ENCODE measurements at places on chromosomes 1 and 21.

DNA sequence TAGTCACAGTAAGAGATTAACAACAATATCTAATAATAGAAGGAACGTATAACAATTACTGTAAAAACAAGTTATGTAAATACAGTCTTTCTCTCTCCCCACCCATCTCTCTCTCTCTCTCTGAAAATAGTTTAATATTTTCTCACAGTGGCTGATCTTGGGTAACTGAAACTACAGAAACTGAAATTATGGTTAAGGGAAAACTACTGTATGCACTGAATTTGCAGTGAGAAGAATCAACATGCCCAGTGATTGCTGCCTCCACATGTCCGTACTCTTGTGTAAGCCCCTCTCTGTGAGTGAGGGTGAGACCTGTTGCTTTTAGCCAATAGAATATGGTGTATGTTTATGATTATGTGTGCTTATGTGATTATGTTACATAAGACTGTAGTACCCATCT, 1.6 kb downstream of the KRTAP6-1 start:
- no peak for DNase-seq

DNA sequence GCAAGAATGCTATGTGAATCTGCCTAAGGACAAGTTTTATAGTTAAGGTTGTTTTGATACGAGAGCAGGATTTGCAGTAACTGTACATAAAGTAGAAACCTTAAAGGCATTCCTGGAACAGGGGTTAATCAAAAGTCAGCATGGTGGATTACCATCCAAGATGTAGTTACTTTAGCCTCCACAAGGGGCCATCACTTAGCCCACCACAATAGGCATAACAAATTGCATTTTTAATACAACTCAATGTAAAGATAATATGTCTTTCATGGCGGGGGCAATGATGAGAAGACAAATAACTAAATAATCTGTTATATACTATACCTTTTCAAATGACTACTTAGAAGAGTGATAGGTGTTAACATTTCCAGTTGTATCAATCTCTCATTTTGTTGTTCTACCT, 611.2 kb upstream of the ADGRL4 start:
- DNase-seq = no peak

DNA sequence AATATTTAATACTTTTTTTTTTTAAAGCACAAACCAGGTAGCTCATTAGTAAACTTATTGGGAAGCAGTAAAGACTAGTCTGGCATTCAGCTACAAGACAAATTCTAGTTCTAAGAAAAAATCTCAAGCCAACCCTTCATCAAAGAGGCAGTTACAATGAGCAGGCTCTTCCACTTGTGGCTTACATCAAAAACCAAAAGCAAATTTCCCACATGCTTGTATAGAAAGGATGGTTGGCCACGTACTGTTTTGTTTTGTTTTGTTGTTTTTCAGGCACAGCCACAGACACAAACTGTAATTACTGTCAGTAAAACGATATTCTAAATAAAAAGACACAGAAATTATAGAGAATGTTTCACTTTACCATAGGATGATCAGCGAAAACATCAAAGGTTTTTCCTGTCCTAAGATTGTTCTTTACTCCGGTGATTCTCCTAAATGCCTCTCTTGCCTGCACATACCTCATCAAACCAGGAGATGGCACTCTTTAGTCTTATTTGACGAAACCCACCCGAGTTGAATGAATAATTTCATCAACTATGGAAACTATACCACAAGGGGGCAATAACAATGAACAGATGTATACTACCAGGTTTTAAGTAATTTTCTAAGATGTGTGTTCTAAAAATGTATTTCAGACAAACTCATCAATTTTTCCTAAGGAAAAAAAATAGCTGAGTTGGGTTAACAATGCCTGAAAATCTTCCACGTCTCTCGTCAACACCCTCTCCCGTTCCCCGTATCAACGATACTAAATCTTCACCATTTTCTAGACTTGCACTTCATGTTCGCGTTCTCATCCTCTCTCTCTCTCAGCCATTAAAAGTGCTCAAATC, 26.9 kb downstream of the RPL5 start:
- peak; percentile 42 for DNase-seq

DNA sequence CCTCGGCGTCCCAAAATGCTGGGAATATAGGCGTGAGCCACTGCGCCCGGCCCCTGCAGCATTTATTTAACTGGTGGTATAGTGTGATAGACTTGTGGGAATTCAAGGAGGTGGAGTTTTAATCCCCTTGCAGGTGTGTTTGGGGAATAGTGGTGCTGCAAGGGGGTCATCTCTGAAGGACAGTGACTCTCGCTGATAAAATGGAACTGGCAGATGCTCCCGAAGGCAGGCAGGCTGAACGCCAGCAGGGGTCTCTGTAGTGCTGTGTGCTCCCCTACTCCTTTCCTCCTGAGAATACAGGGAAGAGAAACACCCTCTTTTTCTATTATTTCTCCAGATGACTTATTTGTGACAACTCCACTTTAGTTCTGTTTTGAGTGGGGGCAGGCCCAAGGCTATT, 4.0 kb downstream of the OSCP1 start:
- DNase-seq = no peak

- no peak for DNase-seq
These were observed 5.3 kb upstream of the CD55 start for GRCh38 chr1:207316141-207316540.

- no peak for DNase-seq
These were observed 21.9 kb downstream of the SYT2 start for GRCh38 chr1:202688401-202688800.

DNA sequence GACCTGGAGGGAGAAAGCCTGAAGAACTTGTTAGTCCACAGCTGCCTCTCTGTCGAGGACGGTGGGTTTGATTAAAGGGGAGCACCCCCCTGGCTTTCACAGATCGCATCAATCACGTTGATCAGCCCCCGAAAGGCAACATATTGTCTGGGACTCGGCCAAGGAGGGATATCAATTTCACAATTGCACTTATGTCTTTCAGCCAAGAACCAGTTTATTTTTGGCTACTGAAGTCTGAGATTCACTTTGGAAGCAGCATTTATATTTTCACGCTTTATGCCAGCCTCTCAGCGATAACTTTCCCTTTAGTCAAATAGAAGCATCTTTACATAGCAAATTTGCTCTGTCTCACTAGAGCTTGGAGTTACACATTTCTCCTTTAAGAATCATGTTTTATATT, 253.2 kb upstream of the RRP15 start:
- no peak for DNase-seq

GRCh38 chr1:12424087-12424529, 193.9 kb downstream of the DHRS3 start:
- no peak for DNase-seq

DNA sequence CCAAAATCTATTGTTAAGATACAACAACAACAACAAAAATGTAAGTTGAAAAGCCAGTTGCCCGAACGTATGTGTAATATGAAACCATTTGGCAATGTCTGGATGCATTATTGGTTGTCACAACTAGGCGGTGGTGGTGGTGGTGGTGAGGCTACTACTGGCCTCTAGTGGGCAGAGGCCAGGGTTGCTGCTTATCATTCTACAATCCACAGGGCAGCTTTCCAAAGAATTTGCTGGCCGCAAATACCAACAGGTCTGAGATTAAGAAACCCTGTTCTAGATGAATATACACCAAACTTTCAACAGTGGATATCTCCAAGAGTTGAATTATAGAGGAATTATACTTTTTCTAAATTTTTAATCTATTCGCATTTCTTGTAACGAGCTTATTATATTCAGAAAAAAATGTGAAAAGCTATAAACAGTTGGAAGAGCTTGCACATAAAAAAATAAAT, 26.8 kb upstream of the ZNF697 start:
- no peak for DNase-seq

GRCh38 chr1:233337505-233337904, 10.0 kb downstream of the MAP3K21 start:
- no peak for DNase-seq

DNA sequence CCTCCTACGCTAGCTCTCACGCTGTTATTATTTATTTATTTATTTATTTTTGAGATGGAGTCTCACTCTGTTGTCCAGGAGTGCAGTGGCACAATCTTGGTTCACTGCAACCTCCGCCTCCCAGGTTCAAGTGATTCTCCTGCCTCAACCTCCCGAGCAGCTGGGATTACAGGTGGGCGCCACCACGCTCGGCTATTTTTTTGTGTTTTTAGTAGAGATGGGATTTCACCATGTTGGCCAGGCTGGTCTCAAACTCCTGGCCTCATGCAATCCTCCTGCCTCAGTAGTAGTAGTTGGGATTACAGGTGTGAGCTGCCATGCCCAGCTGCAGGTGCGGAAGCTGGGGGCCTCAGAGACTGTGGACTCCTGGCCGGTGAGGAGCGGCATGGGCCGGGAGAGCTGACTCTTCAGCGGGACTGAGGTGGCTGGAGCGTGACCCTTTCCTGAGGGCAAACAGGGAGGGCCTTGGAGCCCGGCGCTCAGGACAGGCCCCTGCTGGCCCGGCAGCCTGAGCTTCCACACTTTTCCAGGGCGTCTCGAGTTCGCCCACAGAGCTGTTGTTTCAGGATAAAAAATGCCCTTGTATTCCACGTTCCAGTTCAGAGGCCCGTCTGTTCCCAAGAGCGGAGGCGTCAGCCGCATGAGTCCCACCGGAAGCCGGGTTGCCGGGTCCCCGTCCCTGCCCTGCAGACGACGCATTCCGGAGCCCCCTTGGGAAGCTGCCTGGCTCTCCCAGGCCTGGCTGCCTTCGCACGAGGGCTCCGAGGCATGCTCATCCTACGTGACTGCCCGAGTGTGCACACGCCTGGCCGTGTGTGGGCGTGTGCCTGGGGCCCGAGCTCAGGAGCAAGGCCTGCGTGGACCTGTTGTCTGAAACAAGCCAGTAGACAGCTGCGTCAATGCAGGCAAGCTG, 126.2 kb downstream of the SIK1 start:
- DNase-seq = no peak

GRCh38 chr1:240635466-240636256, 23.7 kb upstream of the GREM2 start:
- no peak for DNase-seq

- no peak for DNase-seq
These were observed 84.5 kb upstream of the RGS4 start for GRCh38 chr1:162984699-162985098.

GRCh38 chr1:115506924-115507589, 134.7 kb upstream of the VANGL1 start:
- no peak for DNase-seq

- DNase-seq = no peak
These were observed 16.7 kb downstream of the PRDM16 start for GRCh38 chr1:3085721-3086120.

GRCh38 chr21:37800456-37801061, 115.7 kb downstream of the KCNJ6 start:
- no peak for DNase-seq

DNA sequence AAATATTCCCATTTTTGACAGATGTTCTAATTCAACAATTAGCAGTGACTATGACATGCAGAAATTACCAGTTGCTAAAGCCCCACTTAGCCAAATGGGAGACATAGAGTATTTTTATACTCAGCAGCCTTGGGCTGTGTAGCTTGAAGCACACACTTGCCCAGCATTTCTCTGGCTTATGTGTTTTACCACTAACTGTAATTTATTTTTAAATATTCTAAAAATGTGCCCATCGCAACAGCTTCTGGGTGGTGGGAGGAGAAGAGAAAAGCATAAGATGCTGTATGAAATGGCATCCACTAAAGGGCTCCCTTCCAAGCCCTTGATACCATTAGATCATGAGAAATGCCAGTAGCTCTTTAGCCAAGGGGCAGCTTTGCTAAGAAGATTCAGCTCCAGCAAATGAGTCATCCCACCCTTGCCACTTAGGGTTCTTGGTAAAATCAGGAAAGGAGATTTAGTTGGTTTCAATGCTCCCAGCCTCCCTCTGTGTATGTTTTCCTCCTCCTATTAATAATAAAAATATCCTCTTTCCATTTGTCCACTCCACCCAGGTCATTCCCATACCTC, 462.7 kb upstream of the DEPDC1 start:
- DNase-seq = no peak

DNA sequence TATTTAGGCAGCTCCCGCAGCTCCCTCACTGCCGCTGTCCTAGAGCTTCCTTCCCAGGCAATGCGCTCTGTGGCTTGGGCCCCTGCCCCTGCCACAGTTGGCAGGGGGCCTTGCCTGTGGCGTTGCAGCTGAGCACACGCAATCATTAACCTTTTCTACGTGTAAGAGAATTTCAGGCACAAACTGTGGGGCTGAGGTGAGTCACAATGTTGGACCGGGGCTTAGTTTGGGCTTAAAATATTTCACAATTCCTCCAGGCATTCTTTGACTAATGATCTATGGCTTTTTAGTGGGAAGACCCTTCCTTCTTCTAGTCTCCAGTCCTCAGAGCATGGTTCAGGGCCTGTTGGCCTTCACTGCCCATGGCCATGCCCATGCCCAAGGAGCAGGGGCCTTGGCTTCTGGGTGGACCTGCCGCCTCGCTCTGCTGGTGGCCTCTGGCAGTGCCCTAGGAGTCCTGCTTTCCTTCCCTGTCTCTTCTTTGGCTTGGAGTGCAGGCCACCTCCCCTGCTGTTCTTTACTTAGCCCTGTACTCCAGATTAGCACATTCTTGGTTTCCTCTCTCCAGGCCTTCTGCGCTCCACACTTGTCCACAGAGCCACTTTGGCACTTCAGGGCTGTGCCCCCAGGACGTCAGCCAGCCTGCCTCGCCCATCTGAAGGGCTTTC, 39.2 kb downstream of the MAPKAPK2 start:
- DNase-seq = no peak

DNA sequence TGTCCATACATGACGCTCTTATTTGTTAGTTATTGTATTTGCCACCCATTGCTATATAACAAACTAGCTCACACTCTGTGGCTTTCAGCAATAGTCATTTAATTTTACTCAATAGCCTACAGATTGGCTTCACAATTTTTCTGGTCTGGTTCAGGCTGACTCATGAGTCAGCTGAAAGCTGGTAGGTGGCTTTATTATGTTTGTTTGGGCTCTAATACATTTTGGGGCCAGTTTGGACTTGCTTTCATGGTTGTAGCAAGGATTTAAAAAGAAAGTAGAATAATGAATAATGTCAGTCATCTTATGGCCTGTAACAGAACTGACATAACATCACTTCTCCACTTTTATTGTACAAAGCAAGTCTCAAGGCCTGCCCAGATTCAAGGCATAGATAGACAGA, 338.7 kb downstream of the LRRIQ3 start:
- DNase-seq = no peak

- no peak for DNase-seq
These were observed 104.1 kb downstream of the KCNN3 start for GRCh38 chr1:154765970-154766369.

- DNase-seq = no peak
These were observed 37.0 kb downstream of the IL6R start for GRCh38 chr1:154442006-154442740.

- peak; percentile 42 for DNase-seq
These were observed 54.1 kb downstream of the KCNJ15 start for GRCh38 chr21:38310646-38311485.

DNA sequence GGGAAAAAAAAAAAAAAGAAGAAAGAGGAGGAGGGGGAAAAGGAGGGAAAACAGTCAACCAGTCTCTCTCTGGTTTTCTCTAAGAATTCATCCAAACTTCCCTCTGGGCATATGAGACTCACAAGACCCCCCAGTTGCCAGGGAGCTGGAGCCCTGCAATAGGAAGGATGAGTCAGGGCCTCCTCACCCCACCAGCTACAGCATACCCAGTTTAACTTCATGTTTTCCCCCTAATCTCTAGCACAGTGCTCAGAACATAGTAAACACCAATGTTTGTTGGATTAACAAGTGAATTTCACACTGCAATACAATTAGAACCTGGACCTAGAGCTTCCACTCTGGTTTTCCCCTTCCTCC, 7.8 kb downstream of the F11R start:
- DNase-seq = no peak

GRCh38 chr1:170520601-170521000, 11.4 kb upstream of the GORAB start:
- no peak for DNase-seq

All from NCI-H2081 treated with DMSO at 0.1 percent for 48 hours (cell line).